ENCODE measurements at places on chromosomes 12 and 14. TPM values are rescaled to one million over a fixed set of nuclear protein-coding genes. Genes with fewer than 3 reads are reported as not detected.

DNA sequence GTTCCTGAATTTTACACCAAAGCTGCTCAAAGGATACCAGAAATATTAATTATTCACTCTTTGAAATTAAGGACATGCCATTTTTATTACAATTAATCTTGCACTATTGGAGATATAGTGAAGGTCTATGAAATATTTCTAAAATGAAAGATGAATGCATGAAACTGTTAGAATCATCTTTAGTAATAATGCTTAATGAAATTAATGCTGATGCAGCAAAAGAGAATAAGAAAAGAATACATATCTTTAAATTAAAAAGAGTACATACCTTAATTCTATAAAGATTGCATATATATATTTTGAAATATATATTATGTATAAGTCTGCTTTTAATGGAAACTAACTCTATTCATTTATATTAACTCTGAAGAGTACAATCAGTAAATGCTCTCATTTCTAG is 236.0 kb downstream of the ALX1 start:
- H3K27me3 ChIP-seq: no peaks in the 10 kb centered on the region
- H3K27ac ChIP-seq: no peak overlapping the region

GRCh38 chr12:95213928-95214327 is 3.3 kb downstream of the FGD6 start:
- no peak for DNase-seq
- H3K36me3 ChIP-seq: no peaks in the 10 kb centered on the region
- H3K4me1 ChIP-seq: no peaks in the 10 kb centered on the region
- no peaks in the 10 kb centered on the region for H3K27me3 ChIP-seq
- H3K27ac ChIP-seq: peak overlapping the region; percentile 22
- H3K4me3 ChIP-seq: no peak overlapping the region

Gene TPCN1
- 14.0 TPM for total RNA-seq

DNA sequence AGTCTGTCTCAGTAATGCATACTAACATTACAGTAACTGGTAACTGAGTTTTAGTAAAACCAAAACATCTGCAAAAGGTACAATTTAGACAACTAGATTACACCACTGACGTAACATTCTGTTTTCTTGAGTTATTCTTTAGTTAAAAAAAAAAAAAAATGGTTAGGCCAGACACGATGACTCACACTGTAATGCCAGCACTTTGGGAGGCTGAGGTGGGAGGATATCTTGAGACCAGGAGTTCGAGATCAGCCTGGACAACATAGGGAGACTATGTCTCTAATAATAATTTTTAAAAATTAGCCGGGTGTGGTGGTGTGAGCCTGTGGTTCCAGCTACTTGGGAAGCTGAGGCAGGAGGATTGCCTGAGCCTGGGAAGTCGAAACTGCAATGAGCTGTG is 34.1 kb downstream of the AP5M1 start:
- no peaks in the 10 kb centered on the region for H3K27me3 ChIP-seq
- no peaks in the 10 kb centered on the region for H3K36me3 ChIP-seq
- H3K4me1 ChIP-seq: no peaks in the 10 kb centered on the region
- H3K4me3 ChIP-seq: no peak overlapping the region
- no peak for DNase-seq

DNA sequence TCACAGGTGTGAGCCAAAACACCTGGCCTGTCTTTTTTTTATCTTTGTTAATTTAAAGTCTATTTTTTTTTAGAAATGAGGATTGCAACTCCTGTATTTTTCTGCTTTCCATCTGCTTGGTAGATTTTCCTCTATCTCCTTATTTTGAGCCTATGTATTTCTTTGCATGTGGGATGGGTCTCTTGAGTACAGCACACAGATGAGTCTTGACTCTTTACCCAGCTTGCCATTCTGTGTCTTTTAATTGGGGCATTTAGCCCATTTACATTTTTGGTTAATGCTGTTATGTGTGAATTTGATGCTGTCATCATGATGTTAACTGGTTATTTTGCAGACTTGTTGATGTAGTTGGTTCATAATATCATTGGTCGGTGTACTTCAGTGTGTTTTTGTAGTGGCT is 317.4 kb downstream of the IPO8 start:
- no peaks in the 10 kb centered on the region for H3K4me1 ChIP-seq
- no peaks in the 10 kb centered on the region for H3K36me3 ChIP-seq
- no peak overlapping the region for H3K27ac ChIP-seq
- no peak overlapping the region for H3K4me3 ChIP-seq

GRCh38 chr14:55500708-55501107 is 60.3 kb upstream of the TBPL2 start:
- no peak for DNase-seq
- H3K4me1 ChIP-seq: no peaks in the 10 kb centered on the region
- H3K4me3 ChIP-seq: no peak overlapping the region
- H3K36me3 ChIP-seq: no peaks in the 10 kb centered on the region

Gene CLEC9A
- total RNA-seq: 0.59 TPM

Gene NPFF
- total RNA-seq: 3.0 TPM

Measured in spinal cord (tissue), 10 donors.